Fibroblast of skin of scalp (primary cell): ENCODE measurements at places on chromosomes 12 and 14.

DNA sequence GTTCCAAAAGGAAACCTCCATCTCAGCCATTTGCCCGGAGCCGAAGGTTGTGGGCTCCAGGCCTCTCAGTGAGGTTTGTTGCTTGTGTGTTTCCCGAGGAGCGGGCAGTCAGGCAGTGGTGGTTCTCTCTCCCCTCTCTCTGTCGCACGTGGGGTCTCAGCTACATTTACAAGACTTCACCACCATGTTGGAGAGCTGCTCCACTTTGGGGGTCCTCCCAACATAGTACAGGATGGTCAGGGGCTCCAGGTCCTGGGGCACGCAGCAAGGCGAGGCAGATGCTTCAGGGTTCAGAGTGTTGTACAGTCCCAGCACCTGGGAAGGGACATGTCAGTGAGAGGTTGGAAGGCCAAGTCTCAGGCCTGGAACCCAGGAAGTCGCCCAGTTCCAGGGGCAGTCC lies 22.8 kb downstream of the TGFB3 start:
- no peak for DNase-seq

DNA sequence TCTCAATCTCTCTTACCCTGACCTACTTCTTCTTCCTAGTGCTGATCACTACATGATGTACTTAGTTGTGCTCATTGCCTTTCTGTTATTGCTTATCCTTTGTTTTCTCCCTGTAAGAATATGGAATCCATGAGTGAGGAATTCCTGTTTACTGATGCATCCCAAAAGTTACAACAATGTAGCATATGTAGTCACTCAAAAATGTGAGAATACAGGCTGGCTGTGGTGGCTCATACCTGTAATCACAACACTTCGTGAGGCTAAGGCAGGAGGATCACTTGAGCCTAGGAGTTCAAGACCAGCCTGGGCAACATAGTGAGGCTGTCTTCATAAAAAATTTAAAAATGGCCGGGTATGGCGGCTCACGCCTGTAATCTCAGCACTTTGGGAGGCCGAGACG lies 8.0 kb upstream of the WDR20 start:
- no peak for DNase-seq

DNA sequence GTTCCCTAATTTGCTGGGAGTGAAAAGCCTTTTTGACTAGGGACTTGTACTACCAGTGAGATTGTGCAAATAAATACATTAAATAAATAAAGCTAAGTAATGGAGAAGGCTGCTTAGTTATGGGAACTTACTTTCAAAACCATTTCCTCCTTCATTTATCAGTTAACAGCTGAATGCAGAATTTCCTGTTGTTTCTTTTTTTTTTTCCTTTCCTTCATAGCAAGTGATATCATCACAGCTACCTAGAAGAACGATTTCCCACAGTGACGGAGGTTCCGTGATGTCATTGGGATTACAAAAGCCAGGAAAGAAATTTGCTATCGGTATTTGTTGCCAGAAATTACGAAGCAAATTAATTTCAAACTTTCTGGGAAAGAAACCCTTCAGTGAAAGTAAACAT lies 42.1 kb upstream of the SOCS2 start:
- DNase-seq: no peak

DNA sequence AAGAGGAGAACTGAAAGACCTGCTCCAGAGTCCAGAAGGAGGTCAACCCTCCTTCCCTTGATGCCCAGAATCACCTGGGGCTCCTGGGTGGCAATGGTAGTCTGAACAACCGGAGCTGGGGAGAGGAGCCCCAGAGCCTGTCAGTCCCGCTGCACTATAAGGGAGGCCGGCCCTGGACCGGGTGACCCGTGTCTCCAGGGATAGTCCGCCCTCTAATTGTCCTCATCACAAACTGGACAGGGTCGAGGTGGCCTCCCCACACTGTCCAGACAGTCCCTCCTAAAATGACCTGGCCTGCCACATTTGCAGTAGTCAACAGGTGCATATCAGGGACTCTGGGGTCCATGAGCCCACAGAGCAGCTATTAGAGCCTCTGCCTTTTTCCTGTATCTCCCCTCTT lies 43.2 kb downstream of the HSD17B6 start:
- no peak for DNase-seq
